Activated CD4-positive, alpha-beta T cell treated with anti-CD3 and anti-CD28 coated beads, Interleukin-2, Interleukin-6, amounts not matched to agents 100 ng/mL and 50 ng/mL, durations not matched to agents 16 hours and 8 hours (primary cell): ENCODE measurements at places on chromosomes 7 and 10.

- no peak for DNase-seq
These were observed 178.4 kb downstream of the ARHGAP12 start for GRCh38 chr10:31749981-31750840.

DNA sequence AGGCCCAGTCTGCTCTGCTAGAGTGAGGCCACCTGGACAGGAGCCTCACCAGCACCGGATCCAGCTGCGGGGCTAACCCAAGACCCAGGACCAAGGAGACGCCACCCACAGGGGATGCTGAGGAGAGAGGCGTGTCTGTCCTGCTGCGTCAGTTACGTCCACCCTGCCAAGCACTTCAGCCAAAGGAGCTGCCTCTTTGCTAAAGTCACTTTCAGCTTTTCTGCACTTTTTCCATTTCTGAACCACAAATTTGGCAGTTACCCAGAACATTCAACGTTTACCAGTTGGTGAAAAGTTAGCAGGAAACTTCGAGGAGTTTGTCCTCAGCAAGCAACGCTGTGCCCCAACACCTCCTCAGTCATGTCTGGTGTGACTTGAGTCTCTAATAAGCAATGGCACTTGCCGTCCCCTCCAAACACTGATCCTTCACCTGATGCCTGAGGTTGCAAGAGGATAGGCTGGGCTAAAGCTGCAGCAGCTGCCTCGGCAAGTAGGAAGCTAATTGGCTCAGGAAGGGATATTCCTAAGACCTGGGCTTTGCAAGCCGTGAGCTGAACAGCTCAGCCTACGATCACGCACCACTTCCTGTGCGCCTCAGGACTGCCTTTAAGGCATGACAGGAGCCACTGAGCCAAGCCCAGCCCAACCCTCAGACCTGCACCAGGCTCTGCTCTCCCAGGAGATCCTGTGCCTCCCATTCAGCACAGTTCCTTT is 40.1 kb downstream of the KCNH2 start:
- peak; percentile 17 for DNase-seq

GRCh38 chr7:28088032-28088431 is 92.6 kb downstream of the JAZF1 start:
- no peak for DNase-seq

- no peak for DNase-seq
These were observed 104.7 kb downstream of the CHCHD3 start for GRCh38 chr7:132977234-132977633.

DNA sequence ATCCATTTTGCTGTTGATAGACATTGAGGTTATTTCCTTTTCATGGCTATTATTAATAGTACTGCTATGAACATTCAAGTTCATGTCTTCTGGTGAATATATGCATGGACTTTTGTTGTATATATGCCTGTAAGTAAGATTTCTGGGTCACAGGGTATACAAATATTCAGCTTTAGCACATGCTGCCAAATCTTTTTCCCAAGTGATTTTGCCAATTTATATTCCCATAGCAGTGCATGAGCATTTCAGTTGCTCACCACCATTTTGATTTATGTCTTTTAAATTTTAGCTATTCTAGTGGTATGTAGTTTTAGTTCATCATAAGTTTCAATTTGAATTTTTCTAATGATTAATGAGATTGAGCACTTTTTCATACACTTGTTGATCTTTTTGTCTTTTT is 59.9 kb downstream of the CALD1 start:
- no peak for DNase-seq
